AG04450 (cell line): ENCODE measurements at places on chromosomes 2 and 18.
A peak's percentile ranks its signal among the peaks of the same experiment; 100 is the strongest.

DNA sequence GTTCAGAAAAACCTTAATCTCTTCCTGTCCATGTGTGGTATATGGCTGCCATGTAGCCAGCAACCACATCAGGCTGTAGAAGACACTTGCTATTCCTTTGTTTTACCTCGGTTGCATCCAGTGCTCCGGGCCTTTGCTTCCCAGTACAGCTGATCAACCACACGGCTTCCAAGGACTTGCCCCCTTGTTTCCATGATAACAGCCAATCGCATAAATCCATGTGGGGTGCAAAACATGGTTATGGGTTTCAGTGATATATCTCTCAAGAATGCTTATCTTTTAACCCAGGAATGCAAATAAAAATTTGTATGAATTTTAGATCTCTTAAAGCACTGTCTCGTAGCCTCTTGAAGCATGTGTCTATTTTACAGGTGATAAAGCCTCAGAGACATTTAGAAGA lies 118.3 kb downstream of the MGAT5 start:
- peak; percentile 21 for DNase-seq

- no peak for DNase-seq
Measured at GRCh38 chr2:222730366-222730999, 59.0 kb downstream of the MOGAT1 start.

DNA sequence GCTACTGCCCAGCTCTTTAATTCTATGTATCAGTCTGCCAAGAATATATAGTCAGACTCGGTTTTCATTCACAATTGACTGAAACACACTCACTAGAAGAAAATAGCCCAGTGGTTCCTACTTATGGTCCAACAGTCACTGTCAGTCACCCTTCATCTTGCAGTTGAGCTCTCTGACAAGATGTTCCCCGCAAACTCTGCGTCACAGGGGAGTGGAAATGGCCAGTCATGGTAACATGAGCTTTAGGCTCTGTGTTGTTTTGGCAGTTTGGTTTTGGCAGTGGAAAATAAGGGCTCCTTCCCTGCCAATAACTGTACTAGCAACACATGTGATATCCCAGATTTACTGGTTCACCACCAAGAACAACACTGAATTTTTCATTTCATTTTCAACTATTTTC lies 122.5 kb downstream of the PRPF40A start:
- no peak for DNase-seq

DNA sequence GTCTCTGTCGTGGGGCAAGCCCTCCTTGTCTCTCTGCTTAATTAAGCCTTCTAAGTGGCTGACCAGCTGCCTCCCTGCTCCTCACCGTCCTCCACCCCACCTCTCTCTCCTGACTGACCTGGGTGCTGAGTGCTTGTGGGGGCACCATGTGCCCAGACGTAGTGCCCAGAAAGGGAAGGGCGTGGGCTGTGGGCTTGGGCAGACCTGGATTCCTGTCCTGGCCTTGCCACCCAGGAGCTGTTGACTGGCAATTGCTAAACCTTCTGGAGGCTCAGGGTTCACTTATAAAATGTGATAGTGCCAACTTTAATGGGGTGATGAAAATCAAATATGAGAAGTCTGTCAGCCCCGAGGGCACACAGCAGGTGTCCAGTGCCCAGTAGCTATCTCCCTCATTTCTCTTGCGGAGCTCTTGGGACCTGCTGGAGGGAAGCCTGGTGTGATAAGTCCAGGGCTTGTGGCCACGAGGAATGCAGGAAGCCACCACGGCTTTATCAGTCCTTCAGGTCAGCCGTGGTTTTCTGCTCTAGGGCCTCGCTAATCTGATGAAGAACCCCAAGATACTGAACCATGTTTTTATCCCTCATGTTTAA lies 22.0 kb upstream of the INHBB start:
- no peak for DNase-seq

- no peak for DNase-seq
Measured at GRCh38 chr2:70984576-70985282, 6.3 kb downstream of the ANKRD53 start.

- DNase-seq: no peak
Measured at GRCh38 chr2:9170458-9171130, 36.0 kb upstream of the ASAP2 start.

GRCh38 chr2:162073888-162074631 lies at the start of gene DPP4:
DPP4 (minus strand) TSS chr2:162074215; CDS start chr2:162073981, 234 bp downstream.
- DNase-seq: no peak

DNA sequence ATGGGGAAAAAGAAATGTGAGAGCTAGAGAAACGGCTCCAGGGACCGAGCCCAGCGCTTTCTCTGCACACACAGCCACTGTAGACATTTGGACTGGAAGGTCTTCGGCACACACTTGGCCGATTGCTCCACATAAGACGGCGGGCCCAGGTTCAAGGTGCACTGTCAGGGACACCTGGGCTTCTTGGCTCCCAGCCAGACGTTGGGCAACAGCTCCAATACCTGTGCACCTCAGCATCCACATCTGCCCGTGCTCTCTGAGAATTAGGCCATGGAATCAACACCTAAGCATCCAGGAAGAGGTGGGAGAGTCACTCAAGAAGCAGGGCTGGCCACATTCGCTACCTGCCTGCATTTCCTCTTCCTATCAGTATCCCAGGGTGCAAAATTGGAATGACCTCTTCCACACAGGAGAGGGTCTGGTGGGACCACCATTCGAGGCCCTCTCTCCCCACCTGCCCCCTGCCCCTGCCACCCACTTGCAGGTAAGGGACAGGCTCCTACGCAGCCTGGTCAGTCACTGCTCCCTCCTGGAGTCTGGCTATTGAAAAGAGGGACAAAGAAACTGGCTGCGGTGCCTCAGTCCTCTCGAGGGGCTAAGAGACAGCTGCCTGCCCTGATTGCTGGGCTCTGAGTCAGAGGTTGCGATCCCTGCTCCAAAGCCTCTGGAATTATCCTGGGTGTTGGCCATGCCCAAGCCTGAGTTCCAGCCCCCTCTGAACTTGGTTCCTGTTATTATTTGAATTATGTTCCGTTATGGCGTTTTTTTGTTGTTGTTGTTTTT lies 40.1 kb upstream of the TAF1B start:
- no peak for DNase-seq

DNA sequence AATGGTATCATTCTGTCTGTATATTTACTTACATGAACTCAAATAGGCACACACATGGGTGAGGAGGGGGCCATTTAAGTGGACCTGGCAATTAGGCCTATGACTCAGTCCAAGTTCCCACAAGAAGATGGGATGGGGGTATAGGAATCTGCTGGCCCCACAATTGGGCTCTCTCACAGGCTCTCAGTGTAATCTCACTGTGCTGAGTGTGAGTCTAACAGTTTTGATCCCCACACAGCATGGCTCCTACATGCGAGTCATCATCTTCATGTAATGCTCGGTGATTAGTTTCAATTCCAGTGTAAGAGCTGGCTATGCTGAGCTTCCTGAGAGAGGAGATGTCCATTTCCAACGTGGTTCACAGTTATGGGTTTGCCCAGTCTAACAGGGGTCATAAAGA lies 114.0 kb downstream of the GATA6 start:
- DNase-seq: no peak

- no peak for DNase-seq
Measured at GRCh38 chr2:102277202-102277700, 34.1 kb upstream of the IL1RL1 start.

- no peak for DNase-seq
Measured at GRCh38 chr2:208039376-208040110, 14.2 kb upstream of the PLEKHM3 start.
